Lung (tissue), 17 donors: ENCODE measurements at places on chromosomes 6 and 20.

GRCh38 chr20:59940956-59941294 lies 736 bp downstream of the FAM217B start:
- no peak for DNase-seq

- no peak for DNase-seq
Measured at GRCh38 chr20:64140956-64141355, 23.3 kb upstream of the MYT1 start.

GRCh38 chr20:59984541-59984940 lies 26.3 kb downstream of the CDH26 start:
- DNase-seq, result peak; percentile 39

DNA sequence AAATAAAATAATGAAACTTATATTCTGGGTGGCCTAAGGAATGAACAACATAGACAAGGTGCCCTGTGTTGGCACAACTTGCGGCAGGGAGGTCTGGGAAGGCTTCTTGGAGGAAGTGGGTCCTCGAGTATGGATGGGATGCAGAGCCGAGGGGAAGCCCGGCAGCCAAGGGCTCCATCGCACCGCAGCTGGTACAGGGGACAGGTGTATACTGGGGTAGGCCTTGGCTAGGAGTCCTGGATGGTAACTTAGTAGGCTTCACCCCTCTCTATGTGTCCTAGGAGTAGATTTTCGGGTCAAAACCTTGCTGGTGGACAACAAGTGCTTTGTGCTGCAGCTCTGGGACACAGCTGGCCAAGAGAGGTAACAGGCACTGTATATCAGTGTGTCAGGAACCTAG lies 28.0 kb downstream of the RAB44 start:
- DNase-seq, result no peak

GRCh38 chr6:13695252-13695651 lies 16.4 kb downstream of the RANBP9 start:
- DNase-seq, result no peak

DNA sequence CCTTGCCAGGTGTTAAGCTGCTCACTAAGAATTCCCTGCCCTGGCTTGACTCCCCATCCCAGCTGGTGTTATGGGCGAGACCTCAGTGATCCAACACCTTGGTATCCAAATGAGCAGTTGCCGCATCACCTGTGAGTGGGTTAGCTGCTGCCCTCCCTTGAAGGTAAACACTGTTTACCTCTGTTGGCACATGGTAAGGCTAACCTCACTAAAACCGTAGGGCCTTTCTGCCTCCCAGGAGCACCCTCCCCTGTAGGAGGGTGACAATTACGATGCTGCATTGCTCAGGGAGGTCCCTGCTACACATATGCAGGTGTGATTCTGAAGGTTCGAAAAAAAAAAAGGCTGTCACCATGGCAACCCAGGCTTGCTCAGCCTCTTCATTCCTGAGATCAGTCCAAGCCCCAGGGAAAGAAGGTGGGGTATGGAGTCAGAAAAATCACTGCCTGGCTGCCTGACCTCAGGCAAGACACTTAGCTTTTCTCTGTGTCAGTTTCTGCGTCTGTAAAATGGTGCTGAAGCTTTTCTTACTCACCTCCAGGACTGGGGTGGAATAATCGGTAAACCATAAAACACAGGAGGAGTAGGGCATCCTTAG lies 19.5 kb downstream of the PNPLA1 start:
- DNase-seq, result no peak

DNA sequence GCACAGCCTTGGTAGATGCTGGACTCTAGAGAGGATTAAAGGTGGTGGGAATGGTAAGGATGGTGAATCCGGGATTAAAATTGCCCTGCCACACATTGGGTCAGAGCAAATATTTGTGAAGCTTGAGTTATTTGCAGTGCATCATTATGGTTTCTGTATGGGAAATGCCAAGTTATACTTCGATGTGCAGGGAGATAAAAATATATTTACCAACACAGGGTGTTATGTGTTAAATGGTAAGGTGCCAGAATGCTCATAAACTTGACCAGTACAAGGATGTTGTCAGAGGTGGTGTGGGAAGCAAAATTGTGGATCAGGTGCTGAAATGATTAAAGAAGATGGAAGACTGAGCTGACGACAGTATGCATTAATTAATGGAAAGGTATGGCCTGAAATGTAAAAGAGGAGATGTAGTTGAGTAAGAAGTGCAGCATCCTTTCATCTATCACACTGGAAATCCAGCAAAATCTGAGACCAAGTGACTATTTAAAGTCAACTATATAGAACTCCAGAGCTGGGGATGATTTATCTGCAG lies 262.3 kb downstream of the ADGB start:
- DNase-seq, result no peak

- no peak for DNase-seq
Measured at GRCh38 chr6:158911746-158912480, 88.1 kb downstream of the RSPH3 start.

- no peak for DNase-seq
Measured at GRCh38 chr20:37234254-37234581, 27.4 kb downstream of the GHRH start.

GRCh38 chr20:11902285-11902697 lies 15.4 kb upstream of the BTBD3 start:
- no peak for DNase-seq

DNA sequence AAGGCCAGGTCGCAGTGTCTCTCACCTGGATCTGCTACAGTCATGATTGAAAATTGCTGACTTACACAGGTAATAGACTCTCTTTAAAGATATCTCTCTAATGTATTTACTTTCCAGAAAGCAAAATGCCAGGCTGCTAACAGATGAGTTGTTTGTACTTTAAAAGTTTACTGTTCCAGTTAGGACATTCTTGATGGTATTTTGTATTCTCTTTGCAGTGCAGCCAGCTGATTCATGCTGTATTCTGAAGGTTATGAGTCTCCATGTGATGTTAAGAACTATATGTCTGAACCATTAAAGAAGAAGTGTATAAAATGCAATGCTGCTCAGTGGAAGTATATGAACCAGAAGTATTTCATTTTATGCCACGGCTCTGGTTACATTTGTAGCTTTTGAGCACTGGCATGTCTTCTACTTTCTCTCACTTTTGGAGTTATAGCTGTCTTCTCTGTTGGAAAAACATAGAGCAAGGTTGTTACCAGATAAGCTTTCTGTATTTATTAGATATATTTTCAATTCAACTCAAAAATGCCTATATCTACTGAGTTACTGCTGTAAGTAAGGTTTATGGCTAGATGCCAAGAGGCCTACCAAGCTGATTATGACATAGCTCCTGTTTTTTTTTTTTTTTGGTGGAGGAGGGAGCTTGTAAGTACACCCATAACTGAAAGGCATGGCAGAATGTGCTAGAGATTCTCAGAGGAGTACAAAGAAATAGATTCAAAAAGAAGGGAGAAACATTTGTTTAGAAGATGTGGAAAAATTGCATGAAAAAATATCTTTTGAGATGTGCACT lies 130.5 kb upstream of the MAN1A1 start:
- no peak for DNase-seq

DNA sequence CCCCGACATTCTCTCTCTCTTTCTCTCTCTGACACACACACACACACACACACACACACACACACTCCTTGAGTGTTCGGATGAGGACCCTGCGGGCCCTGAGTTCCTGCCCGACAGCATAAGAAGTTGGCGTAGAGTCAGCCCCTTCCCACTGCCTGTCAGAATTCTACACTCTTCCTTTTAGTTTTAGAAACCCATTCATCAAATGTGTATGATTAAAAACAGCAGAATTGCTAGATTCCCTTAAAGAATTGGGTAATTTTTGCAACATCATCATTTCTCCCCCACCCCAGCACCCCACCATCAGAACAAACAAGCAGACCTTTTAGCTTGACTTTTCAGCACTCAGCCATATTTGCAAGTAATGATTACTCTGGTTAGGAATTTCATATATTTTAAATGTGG lies 322.8 kb downstream of the FARS2 start:
- DNase-seq, result peak; percentile 52

DNA sequence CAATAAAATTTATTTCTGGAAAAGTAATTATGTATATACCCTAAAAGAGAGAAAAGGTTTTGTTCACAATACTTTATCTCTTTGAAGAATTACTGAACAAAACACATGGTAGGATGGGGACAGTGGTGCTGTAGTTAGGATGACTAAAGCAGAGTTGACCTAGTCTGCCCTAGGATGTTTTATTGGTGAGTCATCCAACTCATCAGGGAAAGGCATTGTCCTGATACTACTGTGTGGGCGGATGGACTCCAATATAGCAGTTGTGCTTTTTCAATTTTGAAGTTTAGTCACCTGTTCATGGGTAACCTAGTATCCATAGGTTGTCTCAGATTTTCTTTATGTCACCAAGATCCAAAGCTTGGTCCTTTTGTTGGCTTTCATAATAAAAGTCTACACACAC lies 53.3 kb upstream of the EYS start:
- DNase-seq, result no peak

- no peak for DNase-seq
Measured at GRCh38 chr6:40232698-40233097, 298.4 kb upstream of the MOCS1 start.

GRCh38 chr20:1579488-1579887 lies 22.0 kb upstream of the SIRPD start:
- DNase-seq, result no peak

DNA sequence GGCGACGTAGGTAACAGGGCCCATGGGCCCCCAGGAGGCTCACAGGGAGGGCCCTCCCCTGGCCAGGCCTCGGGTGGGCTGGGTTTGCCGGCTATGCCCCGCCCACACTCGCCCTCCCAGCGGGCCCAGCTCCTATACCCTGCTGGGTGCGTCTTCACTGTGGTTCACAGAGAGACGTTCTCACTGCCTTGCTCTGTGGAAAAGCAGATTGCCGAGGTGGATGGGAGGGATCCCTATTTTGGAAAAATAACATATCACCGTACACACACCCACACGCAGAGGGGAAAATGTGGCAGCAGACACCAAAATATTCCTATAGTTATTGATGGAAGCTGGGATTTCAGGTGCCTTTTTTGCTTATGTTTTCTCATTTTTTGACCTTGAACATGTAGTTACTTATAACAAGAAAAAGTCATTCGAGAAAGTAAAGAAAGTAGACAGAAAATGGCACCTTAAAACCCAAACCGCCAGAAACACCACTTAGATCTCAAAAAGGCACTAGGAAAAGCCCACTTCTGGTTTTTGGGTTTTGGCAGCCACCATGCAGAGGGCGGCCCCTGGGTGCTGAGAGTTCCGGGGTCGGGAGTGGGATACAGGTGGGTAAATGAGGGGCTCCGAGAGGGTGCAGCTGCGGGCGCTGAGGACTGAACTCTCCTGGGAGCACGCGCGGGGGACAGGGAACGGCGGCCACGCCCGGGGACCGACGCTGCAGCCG lies 49.4 kb downstream of the TMEM242 start:
- DNase-seq, result no peak

GRCh38 chr20:59746155-59746554 lies 141.8 kb downstream of the PHACTR3 start:
- DNase-seq, result no peak

DNA sequence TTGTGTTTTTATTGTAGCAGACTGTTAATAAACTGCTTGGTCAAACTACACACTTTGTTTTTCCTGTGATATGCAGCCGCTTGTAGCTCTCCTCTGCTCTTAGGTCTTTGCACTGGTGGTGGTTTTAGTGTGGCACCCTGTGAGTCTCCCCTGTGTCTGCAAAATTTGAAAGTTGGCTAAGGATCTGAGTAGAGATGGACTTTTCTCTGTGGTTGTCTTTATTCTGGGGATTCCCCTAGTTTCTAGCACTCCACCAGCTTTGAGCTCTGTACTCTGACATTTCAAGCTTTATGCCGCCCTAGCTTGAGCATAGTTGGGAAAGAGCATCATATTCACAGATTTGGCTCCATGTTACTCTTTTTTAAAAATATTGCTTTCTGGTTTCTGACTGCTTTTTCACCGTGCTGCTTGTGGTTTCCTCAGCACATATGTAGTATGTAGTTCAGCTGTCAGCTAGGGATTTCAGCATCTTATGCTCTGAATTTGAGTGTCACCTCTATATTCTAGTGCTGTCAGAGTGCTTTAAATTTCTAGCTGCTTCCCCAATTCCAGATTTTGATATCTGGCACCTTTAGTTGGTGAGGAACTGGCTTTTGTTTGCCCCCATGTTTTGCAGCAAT lies 25.4 kb downstream of the CDYL start:
- no peak for DNase-seq

GRCh38 chr20:61698598-61699494 lies 366.8 kb downstream of the TAF4 start:
- DNase-seq, result no peak

GRCh38 chr20:62707921-62708521 lies 615 bp upstream of the NTSR1 start:
- no peak for DNase-seq

DNA sequence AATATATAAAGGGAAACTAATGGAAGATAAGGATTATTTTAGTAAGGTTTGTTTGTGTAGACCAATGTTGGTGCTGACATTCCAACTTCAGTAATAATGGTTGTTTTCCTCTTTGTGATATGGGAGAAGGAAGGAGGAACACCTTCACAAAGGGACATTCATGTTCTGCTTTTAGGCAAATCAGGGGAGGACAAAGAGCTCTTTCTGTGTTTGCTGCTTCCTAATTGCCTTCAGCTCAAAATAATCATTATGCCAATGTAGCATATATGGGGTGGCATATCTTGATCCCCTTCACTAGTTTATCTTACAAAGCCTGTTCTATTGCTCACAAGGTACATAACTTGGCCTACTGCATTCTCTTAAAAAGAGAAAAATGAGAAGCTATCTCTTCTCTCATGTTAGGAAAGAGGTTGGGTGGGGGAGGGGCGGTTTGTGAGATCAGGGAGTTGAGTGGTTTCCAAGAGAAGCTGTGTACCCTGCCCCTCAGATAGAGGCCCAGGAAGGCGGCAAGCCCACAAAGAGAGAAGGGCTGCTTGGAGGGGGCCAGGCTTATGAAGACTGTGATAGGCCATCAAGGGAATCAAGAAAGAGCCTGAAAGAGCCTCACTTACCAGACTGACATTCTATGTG lies 4.7 kb upstream of the ADGRG6 start:
- no peak for DNase-seq

- no peak for DNase-seq
Measured at GRCh38 chr20:59850018-59850641, 83.3 kb downstream of the SYCP2 start.

DNA sequence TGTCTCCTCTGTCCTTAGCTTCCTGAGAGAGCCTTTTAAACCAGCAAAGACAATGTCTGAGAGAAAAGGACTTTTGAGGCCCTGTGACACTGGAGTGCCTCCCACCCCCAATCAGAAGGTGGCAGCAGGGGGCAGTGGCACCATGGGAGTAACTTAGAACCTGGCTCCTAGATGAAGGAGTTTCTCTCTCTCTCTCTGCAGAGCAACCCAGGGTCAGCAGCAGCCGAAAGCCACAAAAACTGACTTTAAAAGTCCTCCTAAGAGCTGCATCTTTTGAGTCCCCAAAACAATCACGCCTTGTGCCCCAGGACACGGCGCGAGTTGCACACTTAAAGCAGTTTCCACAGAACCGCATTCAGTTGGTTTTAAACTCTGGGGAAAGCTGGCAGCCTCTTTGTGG lies 5.3 kb upstream of the TCP11 start:
- peak; percentile 69 for DNase-seq

GRCh38 chr6:144467172-144467762 lies 182.1 kb downstream of the UTRN start:
- no peak for DNase-seq
